Neural crest cell (in vitro differentiated cells): ENCODE measurements at places on chromosomes 1 and 21. TPM values are rescaled to one million over a fixed set of nuclear protein-coding genes. Genes with fewer than 3 reads are reported as not detected.

DNA sequence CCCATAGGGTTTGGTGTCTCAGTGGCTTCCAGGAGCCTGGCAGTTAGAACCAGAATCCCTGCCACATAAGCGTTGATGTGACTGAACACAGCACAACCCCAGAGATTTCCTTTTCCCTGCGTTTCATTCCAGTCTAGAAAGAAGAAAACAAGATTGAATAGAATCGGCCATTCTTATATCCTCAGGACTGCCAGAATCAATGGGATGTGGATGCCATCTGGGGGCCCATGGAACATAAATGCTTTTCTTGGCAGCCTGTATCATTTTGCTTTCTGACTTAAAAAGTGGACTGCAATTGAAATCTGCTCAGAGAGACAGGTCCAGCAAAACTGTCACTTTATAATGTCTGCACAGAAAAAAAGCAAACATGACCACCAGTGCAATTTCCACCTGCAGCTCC lies 80.3 kb downstream of the DISC1 start:
- H3K36me3 ChIP-seq = peaks cover 16% of the 10 kb centered on the region
- H3K4me1 ChIP-seq = no peaks in the 10 kb centered on the region
- no peak overlapping the region for H3K27ac ChIP-seq

DNA sequence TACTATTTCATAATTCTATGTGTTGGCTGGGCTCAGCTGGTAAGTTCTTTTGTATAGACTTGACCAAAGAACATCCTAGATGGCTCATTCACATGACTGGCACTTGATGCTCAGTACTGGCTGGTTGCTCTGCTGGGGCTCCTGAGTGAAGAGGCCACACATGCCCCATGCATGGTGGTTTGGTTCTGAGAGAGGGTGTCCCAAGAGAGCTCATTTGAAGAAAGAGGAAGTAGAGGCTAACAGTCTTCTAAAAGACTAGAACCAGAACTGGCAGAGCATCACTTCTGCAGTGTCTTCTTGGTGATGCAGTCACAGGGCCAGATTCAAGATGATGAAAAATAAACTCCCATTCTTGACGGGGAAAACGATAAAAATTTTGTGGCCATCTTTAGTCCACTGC lies 5.2 kb upstream of the BACH1 start:
- peaks cover 2% of the 10 kb centered on the region for H3K27me3 ChIP-seq
- no peak for DNase-seq
- peaks cover 21% of the 10 kb centered on the region for H3K36me3 ChIP-seq
- no peak overlapping the region for H3K4me3 ChIP-seq
- no peak overlapping the region for H3K27ac ChIP-seq
- peaks cover 11% of the 10 kb centered on the region for H3K4me1 ChIP-seq

DNA sequence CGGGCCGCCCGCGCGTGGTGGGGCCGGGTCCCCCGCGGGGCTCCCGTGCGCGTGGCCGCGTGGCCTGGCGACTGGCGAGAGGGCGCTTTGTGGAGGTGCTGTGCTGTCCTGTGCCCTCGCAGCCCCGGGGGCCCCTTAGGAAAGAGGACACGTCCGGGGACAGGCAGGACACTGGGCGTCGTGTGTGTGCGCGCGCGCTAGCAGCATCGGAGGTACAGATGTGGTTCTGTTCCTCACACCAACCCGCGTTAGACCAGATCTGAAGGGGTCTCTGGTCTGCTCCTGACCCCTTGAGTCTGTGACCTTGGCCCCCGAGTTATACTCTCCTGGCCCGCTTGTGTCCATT lies 489 bp downstream of the ACTN2 start:
- no peak for DNase-seq
- peaks cover 75% of the 10 kb centered on the region for H3K27me3 ChIP-seq
- H3K36me3 ChIP-seq = peaks cover 4% of the 10 kb centered on the region
- H3K27ac ChIP-seq = no peak overlapping the region
- peaks cover 14% of the 10 kb centered on the region for H3K4me1 ChIP-seq

GRCh38 chr1:46599059-46599970 lies 4.8 kb downstream of the MKNK1 start:
- peaks cover 17% of the 10 kb centered on the region for H3K4me1 ChIP-seq
- no peak overlapping the region for H3K4me3 ChIP-seq
- H3K36me3 ChIP-seq = no peaks in the 10 kb centered on the region

GRCh38 chr1:227273557-227273956 lies 44.7 kb downstream of the CDC42BPA start:
- peaks cover 19% of the 10 kb centered on the region for H3K36me3 ChIP-seq
- no peak overlapping the region for H3K27ac ChIP-seq
- H3K4me3 ChIP-seq = no peak overlapping the region
- H3K4me1 ChIP-seq = no peaks in the 10 kb centered on the region
- DNase-seq = no peak
- H3K27me3 ChIP-seq = no peaks in the 10 kb centered on the region

DNA sequence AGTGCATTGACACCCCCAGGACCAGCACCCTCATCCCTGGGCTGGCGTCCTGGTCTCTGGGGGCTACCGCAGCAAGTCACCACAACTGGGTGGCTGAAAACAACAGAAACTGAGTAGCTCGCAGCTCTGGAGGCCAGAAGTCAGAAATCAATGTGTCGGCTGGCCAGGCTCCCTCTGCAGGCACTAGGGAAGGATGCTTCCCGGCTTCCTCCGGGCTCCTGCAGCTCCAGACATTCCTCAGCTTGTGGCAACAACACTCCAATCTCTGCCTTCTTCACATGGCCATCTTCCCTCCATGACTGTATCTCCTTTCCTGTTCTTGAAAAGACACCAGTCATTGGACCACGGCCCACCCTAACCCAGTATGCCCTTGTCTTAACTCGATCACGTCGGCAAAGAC lies 224.2 kb downstream of the NPHP4 start:
- peaks cover 5% of the 10 kb centered on the region for H3K36me3 ChIP-seq
- no peak overlapping the region for H3K4me3 ChIP-seq
- no peak for DNase-seq
- H3K27ac ChIP-seq = no peak overlapping the region
- H3K4me1 ChIP-seq = peaks cover 47% of the 10 kb centered on the region
- H3K27me3 ChIP-seq = peaks cover 48% of the 10 kb centered on the region

DNA sequence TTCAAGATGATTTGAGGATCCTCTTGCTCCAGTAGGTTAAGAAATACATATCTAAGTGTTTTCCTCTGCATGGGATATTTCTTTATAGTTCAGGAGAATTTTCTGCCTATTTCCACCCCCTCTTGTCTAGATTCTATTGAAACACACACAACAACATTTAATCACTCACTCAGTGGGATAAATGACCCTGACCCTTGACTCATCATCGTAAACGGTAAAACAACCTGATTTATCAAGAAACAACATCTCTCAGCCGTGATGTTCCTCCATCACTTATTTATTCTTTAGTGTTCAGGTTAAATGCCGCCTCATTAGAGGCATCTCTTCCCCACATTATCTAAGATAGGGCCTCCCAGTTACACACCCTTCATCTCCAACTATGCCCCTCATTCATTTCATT lies 208.7 kb upstream of the FMN2 start:
- H3K27me3 ChIP-seq = no peaks in the 10 kb centered on the region
- DNase-seq = no peak
- no peak overlapping the region for H3K27ac ChIP-seq
- no peak overlapping the region for H3K4me3 ChIP-seq

DNA sequence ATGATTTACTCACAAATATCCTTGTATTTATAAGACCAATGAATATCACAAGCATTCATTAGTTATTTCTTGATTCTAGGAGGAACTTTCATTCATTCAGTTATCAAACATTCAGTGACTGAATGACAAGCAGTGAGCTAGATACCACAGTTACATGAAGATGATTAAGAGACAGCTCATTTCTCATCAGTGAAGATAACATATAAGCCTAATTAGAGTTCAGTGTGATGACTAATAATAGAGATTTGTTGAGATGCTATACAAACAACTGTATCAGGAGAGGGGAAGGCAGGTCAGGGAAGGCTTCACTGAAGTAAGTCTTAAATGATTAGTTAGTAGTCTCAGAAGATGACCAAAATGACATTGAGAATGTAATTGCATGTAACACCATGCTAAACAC lies 14.6 kb upstream of the C1orf105 start:
- no peaks in the 10 kb centered on the region for H3K36me3 ChIP-seq
- no peak for DNase-seq
- no peak overlapping the region for H3K4me3 ChIP-seq
- peaks cover 6% of the 10 kb centered on the region for H3K4me1 ChIP-seq
- no peak overlapping the region for H3K27ac ChIP-seq

DNA sequence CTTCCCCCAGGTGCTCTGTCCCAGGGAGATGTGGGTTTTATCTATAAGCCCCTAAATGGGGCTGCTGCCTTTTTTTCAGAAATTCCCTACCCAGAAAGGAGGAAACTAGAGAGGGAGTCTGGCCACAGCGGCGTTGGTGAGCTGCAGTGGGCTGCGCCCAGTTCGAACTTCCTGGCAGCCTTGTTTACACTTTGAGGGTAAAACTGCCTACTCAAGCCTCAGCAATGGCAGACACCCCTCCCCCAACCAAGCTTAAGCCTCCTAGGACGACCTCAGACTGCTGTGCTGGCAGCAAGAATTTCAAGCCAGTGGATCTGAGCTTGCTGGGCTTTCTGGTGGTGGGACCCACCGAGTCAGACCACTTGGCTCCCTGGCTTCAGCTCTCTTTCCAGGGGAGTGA lies 46.2 kb upstream of the PAPPA2 start:
- peaks cover 2% of the 10 kb centered on the region for H3K27me3 ChIP-seq
- no peak overlapping the region for H3K4me3 ChIP-seq
- peaks cover 3% of the 10 kb centered on the region for H3K4me1 ChIP-seq
- no peaks in the 10 kb centered on the region for H3K36me3 ChIP-seq
- H3K27ac ChIP-seq = no peak overlapping the region
- DNase-seq = no peak

- no peak for DNase-seq
- H3K27me3 ChIP-seq = no peaks in the 10 kb centered on the region
- no peak overlapping the region for H3K27ac ChIP-seq
- H3K4me3 ChIP-seq = no peak overlapping the region
- H3K4me1 ChIP-seq = no peaks in the 10 kb centered on the region
Observed at GRCh38 chr1:106688446-106688845, 368.0 kb upstream of the PRMT6 start.

GRCh38 chr1:154270833-154271232 lies 1.6 kb upstream of the HAX1 start:
- H3K4me1 ChIP-seq = peaks cover 19% of the 10 kb centered on the region
- H3K27me3 ChIP-seq = no peaks in the 10 kb centered on the region
- H3K27ac ChIP-seq = no peak overlapping the region
- DNase-seq = no peak
- peak overlapping the region; percentile 77 for H3K4me3 ChIP-seq

DNA sequence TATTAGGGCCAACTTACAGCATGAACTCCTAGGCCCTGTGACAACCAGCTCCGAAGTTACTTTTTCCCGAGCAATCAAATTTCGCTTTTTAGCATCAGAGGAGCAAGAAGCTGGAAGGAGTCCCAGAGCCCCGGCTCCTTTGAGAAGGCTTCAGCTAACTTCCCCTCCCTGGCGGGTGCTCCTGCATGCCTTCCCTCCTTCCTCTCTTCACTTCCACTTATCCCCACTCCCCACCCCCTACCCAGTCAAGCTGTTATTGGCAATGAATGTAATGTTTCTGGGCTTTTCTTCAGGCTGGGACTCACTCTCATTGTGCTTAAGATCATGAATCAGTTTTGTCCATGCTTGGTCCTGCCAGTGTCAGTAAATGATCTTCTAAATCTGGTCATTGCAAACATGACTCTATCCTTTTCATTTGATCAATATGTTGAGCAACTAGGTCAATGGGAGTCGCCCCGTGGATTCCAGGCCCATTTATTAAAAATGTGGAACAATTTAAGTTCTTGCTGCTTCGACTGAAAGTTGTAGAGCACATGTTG lies 94.5 kb upstream of the TSPAN2 start:
- H3K4me3 ChIP-seq = no peak overlapping the region
- H3K36me3 ChIP-seq = no peaks in the 10 kb centered on the region
- H3K27me3 ChIP-seq = no peaks in the 10 kb centered on the region
- H3K4me1 ChIP-seq = no peaks in the 10 kb centered on the region
- no peak for DNase-seq

GRCh38 chr1:24968941-24969585 lies 39.0 kb upstream of the RUNX3 start:
- DNase-seq = no peak
- H3K4me1 ChIP-seq = peaks cover 36% of the 10 kb centered on the region
- no peaks in the 10 kb centered on the region for H3K36me3 ChIP-seq
- H3K27ac ChIP-seq = no peak overlapping the region

ZBED6 gene
- 26.3 and 28.2 TPM in 2 replicates for total RNA-seq

ZNF593OS gene
- total RNA-seq = not detected in 2 replicates

PIK3R3 gene
- 85.3 and 92.2 TPM in 2 replicates for total RNA-seq

LRRC53 gene
- not detected in 2 replicates for total RNA-seq

KCNJ9 gene
- total RNA-seq = 0.11 and 0.19 TPM in 2 replicates

CHML gene
- 21.3 and 22.5 TPM in 2 replicates for total RNA-seq

MANEAL gene
- total RNA-seq = 16.0 and 17.6 TPM in 2 replicates
